ENCODE measurements at places on chromosomes 4 and X.

DNA sequence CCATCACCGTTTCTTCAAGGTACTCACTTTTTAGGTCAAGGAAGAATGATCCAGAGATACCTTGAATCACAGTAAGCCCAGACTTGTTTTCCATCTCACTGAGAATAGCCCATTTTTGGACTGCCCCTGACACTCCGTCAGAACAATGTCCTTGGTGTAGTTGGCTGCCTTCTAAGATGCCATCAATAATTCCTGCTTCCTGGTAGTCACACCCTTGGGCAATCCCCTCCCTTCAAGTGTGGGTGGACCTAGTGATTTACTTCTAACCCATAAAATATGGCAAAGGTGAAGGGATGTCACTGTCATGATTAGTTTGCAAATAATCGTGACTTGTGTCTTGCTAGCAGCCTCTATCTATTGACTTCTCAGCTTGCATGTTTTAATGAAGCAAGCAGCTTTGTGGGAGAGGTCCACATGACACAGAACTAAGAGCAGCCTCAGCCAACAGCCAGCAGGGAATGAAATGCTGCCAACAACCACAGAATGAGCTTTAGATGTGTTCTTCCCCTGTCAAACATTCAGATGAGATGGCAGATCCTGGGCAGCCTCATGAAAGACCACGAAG is 20.0 kb upstream of the KLHL34 start:
- DNase-seq: no peak

GRCh38 chrX:152020888-152021287 is 46.4 kb upstream of the GABRE start:
- no peak for DNase-seq

DNA sequence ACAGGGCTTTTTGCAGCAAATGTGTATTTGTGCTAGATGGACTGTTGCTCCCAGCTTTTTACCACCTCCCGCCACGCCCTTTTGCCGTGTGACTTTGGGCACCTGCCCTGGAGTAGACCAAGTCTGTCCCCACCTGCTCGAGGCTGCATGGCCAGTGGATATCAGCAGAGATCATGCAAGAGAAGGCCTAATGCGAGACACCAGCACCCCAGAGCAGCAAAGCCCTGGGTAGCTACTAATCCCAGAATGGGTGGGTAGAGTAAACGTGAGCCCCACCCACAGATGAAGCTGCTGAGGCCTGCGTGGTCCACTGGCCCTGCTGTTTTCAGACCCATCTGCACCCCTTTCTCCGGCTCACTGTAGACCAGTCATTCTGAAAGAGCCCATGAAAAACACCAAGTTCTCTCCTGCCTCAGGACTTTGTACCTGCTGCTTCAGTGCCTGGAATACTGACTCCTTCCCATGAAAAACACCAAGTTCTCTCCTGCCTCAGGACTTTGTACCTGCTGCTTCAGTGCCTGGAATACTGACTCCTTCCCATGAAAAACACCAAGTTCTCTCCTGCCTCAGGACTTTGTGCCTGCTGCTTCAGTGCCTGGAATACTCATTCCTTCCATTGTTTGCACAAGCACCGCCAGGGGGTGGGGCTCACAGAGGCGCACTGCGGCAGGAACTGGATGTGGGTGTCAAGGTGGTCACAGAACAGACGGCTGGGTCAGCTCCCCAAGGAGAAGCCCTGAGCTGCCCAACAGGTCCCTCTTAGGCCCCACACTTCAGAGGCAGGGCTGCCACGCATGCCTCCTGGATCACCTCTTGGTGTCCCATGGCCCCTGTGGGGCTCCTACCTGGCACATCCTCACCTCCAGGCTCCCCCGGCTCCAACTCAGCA is 5.1 kb upstream of the TNIP2 start:
- no peak for DNase-seq

DNA sequence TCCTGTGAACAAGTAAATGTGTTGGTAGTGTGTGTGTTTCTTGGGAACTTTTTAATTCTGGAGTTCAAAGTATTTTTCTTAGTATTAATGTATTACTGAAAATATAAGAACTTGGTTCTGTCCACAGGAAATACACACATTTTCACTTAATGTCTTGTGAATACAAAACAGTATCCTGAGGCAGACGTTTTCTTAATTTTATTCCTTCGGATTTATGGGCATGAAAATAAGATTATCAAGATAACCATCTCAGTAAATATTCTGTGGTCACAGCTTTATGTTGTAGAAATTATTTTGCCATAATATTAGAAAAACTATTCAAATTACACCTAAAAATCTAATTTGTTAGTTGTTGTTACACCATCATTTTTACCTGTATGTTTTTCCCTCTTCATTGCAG is 29.8 kb downstream of the NFKB1 start:
- DNase-seq: no peak

- no peak for DNase-seq
These were observed 83.9 kb downstream of the ATXN3L start for GRCh38 chrX:13235930-13236329.

- no peak for DNase-seq
These were observed 176.9 kb upstream of the DCAF8L1 start for GRCh38 chrX:28158019-28158777.
